NCI-H1417 treated with DMSO at 0.1 percent for 48 hours (cell line): ENCODE measurements at places on chromosomes 7 and 10.

DNA sequence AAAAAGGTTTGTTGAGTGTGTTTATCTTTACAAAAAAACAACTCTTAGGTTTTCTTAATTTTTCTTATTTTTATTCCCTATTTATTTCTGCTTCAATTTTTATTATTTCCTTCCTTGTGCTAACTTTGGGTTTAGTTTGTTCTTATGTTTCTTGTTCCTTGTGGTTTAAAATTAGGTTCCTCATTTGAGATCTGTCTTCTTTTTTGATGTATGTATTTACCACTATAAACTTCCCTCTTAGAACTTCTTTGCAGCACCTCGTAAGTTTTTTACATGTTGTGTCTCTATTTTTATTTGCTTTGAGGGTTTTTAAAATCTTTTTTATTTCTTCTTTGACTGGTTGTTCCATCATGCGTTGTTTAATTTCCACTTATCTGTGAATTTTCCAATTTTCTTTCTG, 1217.1 kb upstream of the CELF2 start:
- DNase-seq, result no peak

GRCh38 chr10:17272648-17273047, 44.6 kb downstream of the VIM start:
- no peak for DNase-seq

DNA sequence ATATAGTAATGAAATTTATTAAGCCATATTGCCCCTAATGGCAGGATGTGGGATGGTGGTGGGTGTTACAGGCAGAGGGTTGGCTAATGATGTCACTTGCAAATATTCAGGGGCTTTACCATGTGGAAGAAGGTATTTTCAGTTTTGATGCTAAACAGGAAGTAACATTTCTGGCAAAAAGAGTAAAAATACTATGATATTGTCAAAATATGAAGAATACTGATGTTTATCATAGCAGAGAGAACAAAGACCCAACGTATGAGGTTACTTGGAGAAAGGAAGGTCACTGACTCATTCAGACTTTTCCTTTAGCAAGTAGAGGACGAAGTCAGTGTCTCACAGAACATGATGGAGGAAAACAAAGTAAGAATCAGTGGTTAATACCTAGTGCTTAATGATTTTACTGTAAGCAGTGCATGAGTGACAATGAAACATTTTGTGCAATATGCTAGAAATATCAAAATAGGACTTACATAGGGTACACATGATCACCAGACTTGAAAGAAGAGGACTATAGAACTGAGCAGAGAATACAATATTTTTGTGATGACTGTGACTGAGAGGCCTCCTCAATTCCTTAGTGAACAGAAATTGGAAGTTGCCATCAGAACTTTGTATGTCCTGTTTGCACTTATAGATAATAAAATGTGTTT, 89.7 kb upstream of the STEAP4 start:
- no peak for DNase-seq

DNA sequence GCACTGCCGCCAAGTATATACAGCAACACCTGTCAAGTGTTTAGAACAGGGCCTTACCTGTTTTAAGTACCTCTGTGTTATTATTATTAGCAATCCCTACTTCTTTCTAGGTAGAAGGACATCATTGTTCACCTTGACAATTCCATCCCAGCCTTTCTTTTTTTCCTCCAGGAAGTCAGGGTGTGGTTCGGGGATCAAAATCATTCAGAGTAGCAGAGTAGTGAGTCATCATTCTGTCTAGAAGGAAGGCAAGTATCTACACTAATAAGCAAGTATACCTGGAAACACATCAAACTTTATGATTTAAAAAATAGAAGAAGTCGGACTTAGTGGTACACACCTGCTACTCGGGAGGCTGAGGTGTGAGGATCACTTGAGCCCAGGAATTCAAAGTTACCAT, 25.5 kb upstream of the CAPZA2 start:
- DNase-seq, result no peak

GRCh38 chr10:62640411-62640810, 164.1 kb upstream of the ADO start:
- DNase-seq, result no peak

DNA sequence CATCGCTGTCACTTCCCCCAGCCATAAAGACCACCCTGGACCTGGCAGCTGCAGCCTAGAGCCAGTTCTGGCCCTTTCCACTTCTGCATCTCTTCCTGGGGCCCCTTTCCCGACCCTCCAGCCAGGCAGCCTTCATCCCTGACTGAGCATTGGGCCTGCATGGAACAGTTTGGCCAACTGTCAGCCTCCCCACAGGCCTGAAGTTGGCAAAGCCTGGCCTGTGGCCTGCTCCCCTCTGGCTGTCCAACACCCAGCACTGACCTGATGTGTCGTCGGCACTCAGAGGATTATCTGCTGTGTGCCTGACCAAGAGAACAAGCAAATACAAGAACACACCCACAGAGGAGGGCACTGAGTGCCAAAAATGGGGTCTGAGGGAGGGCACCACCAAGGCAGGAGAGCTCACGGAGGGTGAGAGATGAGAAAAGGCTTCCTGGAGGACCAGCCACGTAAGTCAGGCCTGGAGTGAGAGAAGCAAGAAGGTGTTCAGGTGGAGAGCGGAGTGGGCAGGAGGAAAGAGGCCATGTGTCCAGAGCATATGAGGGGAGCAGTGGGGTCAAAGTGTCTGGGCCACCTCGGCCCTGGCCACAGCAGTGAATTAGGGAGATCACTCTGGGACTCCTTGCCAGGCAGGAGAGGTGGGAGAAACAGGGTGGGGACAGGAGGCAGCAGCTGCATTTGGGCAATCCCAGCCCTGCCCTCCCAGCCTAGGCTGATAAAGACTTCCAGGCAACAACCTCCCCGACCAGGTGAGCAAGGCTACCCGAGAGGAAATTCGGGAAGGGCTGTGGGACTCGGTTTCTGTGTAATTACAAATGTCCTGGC, 4.5 kb downstream of the GPRIN2 start:
- DNase-seq, result no peak
